ENCODE measurements at places on chromosomes 4 and X.

GRCh38 chr4:26584725-26585124, 841 bp downstream of the TBC1D19 start:
- no peak for DNase-seq

- no peak for DNase-seq
Observed at GRCh38 chr4:80058740-80059139, 14.3 kb downstream of the ANTXR2 start.

- no peak for DNase-seq
Observed at GRCh38 chr4:189046642-189047041, 894.0 kb upstream of the FRG1 start.

- DNase-seq = no peak
Observed at GRCh38 chr4:83758285-83758684, 222.4 kb downstream of the GPAT3 start.

DNA sequence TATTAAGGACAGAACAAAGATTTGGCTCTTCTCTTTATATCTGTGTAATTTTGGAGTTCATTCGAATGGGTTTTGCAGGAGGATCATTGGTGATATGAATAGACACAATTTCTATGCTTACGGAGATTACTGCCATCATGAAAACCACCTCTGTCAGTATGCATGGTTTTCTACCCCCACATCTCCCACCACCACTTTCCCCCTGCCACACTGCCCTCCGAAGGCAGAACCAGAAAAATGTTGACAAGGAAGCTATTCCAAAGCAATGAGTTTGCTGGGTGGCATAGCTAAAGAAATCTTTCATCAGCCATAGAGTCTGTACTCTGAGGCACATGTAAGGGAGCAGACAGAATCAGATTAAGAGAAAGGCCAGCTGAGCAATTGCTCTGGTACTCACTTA, 567.3 kb upstream of the ACTRT1 start:
- DNase-seq = no peak

- no peak for DNase-seq
Observed at GRCh38 chrX:134773041-134773440, 114.8 kb upstream of the PLAC1 start.

DNA sequence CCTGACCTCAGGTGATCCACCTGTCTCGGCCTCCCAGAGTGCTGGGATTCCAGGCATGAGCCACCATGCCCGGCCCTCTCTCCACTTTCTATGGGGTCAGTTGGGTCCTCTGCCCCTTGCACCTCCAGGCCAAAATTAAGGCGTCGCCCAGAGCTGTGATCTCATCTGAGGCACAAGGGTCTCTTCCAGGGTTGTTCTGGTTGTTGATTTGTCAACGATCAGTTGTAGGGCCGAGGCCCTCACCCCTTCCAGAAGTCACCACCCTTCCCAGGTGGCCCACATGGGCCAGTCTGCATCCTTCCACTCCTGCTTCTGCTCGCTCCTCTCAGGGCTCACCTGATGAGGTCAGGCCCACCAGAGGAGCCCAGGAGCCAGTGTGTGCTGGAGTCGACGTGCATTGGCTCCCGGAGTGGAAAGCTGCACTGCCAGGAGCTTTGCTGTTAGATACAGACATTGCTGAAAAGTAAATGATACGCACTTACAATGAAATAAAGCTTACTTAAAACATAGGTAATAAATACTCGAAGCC, 14.3 kb upstream of the TMEM271 start:
- no peak for DNase-seq
